Uterus (tissue), 4 donors: ENCODE measurements at places on chromosomes 2 and 18.

DNA sequence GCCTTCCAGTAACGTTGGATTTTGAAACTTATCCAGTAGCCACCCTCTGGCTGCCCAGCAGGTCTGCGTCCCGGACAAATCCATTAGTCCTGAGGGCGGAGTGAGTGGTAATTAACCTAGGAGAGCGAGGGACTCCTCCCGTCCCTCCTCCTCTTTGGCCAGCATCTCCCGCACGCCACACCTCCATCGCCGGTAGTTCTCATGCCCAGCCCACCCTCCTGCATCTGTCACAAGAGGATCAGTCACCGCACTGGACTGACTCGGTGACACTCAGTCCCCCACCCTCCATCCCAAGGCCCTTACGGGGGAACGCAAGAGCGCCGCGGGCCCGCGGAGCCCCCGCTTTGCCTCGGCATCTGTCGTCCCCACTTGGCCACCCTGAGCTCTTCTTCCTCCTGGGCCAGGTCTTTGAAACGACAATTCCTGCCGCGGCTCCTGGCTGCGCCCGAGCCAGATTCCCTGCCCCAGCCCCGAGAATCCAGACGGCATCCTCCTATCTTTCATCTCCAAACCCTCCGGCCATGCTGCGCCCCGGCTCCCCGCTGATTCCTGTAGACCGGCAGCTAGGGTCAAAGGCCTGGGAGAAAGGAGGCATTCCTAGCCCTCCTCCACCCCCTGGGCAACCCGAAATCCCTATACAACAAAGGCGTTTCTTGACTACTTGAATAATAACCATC, 77.5 kb downstream of the EIF2AK3 start:
- H3K4me3 ChIP-seq = no peak overlapping the region
- no peaks in the 10 kb centered on the region for H3K4me1 ChIP-seq
- no peak overlapping the region for H3K27ac ChIP-seq
- no peaks in the 10 kb centered on the region for H3K27me3 ChIP-seq
- no peaks in the 10 kb centered on the region for H3K36me3 ChIP-seq

- no peak overlapping the region for H3K4me3 ChIP-seq
Measured at GRCh38 chr2:143875295-143876233, 644.4 kb downstream of the ZEB2 start.

GRCh38 chr2:104476075-104476474, 377.8 kb upstream of the POU3F3 start:
- no peaks in the 10 kb centered on the region for H3K36me3 ChIP-seq
- no peak for DNase-seq

DNA sequence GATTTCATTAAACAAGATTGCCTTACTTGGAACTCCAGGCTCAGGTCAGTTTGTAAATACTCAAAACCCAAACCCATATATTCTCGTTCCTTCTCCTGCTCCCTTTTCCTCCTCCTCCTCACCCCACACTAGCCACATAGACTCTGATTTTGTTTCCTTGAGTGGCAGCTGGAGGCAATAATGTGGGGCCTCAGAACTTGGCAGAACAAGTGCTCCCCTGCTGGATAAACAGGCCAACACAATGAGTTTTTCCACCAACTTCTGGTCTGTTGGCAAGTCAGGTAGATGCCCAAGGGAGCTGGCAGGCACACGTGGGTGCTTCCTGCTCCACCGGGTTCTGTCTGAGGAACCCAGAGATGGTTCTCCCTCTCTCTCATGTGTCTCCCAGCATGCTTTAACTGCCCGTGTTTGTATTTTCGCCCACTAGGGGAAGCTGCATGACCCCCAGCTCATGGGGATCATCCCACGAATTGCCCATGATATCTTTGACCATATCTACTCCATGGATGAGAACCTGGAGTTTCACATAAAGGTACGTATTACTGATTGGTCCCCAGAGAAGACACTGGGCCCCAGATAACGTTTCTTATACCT, 61.9 kb downstream of the KIF5C start:
- no peak for DNase-seq
- H3K27ac ChIP-seq = no peak overlapping the region
- H3K36me3 ChIP-seq = no peaks in the 10 kb centered on the region
- H3K4me1 ChIP-seq = no peaks in the 10 kb centered on the region

- no peaks in the 10 kb centered on the region for H3K27me3 ChIP-seq
- H3K36me3 ChIP-seq = no peaks in the 10 kb centered on the region
- no peak for DNase-seq
- H3K4me3 ChIP-seq = no peak overlapping the region
- no peaks in the 10 kb centered on the region for H3K4me1 ChIP-seq
- H3K27ac ChIP-seq = no peak overlapping the region
Measured at GRCh38 chr2:97844311-97844859, 131.0 kb downstream of the ZAP70 start.

GRCh38 chr2:222290401-222290735, 8.4 kb downstream of the PAX3 start:
- no peaks in the 10 kb centered on the region for H3K36me3 ChIP-seq
- no peak overlapping the region for H3K27ac ChIP-seq
- no peak overlapping the region for H3K4me3 ChIP-seq
- no peak for DNase-seq
- H3K27me3 ChIP-seq = peaks cover 85% of the 10 kb centered on the region

GRCh38 chr2:199807966-199808365, 43.0 kb downstream of the FTCDNL1 start:
- no peaks in the 10 kb centered on the region for H3K27me3 ChIP-seq
- no peaks in the 10 kb centered on the region for H3K4me1 ChIP-seq
- no peaks in the 10 kb centered on the region for H3K36me3 ChIP-seq
- no peak overlapping the region for H3K27ac ChIP-seq
- no peak overlapping the region for H3K4me3 ChIP-seq
